ENCODE measurements at places on chromosomes 2 and 18.

DNA sequence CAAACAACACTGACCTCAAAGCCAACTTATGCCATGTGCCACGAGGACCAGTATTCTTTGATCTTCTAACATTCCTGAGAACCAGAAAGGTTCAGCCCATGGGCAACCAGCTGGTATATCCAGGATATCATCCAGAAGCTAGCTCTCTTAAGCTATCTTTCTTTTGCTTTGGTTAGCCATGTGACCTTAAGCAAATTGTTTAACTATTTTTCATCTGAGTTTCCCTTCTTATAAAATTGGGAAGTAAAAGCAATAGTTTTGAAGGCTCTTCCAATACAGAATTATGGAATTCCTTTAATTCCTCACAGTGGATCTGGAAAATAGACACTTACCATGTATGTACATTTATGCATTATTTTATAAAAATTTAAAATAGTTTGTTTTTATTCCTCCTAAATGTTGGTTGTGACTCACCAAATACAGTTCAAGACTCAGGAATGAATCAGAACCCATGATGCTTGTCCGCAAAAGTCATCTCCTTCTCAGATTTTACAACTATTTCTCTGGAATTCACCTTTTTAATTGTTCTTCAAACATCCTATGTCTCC is 435.7 kb downstream of the ZEB2 start:
- DNase-seq = no peak

DNA sequence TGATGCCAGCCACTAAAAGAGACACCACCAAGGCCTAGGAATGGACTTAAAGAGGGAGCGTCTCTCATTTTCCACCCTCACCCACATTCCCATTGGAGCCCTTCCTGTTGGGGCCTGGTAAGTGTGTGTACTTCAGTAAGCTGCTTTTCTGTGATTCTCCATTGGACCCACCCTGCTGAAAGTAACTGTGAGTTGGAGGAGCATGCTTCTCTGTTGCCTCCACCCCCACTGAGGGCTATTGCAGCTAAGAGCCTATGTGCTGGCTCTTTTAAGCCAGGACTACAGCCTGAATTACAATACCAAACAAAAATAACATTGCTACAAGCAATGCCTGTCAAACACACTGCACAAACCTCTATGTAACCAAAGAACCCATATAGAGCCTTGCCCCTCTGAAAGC is 81.1 kb downstream of the TRABD2A start:
- no peak for DNase-seq

DNA sequence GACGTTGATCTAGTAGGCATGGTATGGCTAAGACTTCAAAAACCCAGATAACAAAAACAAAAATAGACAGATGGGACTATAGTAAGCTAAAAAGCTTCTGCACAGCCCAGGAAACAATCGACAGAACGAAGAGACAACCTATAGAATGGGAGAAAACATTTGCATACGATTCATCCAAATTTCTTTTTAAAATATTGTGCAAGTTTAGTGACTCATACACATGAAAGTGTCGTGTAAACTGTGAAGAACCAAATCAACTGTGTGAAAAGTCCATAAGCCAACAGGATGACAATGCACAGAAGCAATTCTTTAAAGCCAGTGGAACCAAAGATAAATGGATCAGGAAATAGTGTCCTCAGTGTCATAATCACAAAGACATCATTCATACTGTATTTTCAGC is 671.1 kb downstream of the RNF144A start:
- no peak for DNase-seq

DNA sequence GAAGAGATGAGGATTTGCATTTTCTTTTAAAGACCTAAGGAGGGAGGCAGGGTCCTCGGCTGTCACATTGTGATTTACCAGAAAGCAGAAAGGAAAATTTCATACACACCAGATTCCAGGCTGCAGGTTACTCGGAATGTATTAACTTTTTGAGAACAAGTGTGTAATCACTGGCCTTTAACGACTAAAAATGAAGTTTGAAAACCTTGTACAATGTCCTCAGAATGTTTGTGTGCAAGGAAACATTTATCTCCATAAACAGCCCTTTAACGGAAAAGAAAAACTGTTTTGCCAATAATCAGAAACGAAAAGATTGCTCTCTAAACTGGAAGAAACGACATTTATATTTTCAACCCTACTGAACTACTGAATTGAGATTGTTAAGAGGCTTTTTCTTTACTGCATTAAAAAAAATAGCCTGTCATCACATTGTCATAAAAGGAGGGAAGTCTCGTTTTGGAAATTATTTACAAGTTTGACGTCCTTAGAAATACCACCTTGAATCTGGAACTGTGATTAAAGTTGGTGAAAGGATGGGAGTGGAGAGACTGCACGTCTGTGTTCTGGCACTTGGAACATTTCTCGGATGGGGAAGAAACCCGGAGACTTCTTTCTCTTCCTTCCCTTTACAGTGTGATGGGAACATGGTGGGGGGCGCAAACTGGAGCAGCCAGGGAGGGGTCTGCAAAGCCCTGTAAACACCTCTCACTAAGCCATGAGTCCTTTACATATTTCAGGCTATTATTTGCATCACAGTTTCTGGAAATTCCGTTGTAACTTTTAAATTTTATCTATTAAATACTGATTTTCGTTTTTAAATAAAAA is 134.1 kb upstream of the SIX3 start:
- no peak for DNase-seq
